HS-5 (cell line): ENCODE measurements at places on chromosomes 5 and 9.

- no peak for DNase-seq
Observed at GRCh38 chr5:78552729-78553342, 95.7 kb downstream of the LHFPL2 start.

GRCh38 chr9:107405511-107405910 is 84.1 kb downstream of the KLF4 start:
- DNase-seq: no peak

- DNase-seq: no peak
Observed at GRCh38 chr9:4420351-4420750, 69.9 kb upstream of the SLC1A1 start.

DNA sequence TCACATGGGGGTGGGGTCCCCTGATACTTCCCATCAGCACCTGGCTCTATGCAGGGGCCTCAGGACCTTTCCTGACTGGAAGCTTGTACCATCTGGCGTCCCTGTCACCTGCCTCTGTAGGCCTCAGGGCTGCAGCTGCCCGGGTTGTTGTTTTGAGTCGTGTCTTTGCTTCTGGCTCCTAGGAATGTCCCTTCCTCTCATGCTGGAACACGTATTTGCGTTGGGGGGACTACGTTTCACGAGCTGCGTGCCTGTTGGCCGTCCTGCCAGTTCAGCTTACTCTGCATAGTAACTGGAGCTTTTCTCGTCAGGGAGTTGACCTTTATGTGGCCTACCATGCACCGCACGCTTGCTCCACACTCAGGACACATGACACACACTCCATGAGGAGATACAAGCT is 54.9 kb upstream of the IRX4 start:
- no peak for DNase-seq

- DNase-seq: no peak
Observed at GRCh38 chr9:113990570-113990907, 87.6 kb downstream of the AMBP start.

GRCh38 chr5:91052977-91053740 is 330.0 kb downstream of the ARRDC3 start:
- no peak for DNase-seq

- DNase-seq: no peak
Observed at GRCh38 chr5:6135977-6136376, 242.4 kb downstream of the MED10 start.

DNA sequence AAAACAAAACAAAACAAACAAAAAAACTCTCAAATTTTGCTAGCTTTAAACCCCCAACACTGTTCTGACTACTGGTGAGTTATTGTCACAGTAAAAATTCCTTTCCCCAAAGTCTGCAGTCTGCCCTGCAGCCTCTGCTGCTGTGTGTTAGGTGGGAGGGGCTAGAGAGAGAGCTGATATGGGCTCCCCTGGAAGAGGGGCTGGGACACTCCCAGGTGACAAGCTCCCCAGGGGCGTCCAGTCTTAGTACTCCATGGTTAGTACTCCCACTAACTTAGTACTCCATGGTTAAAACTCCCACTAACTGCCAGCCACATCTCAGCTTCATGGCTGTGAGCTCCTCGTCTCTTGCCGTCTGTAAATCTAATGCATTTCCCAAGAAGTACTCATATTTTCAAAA is 191.9 kb downstream of the FANCC start:
- DNase-seq: no peak

- DNase-seq: no peak
Observed at GRCh38 chr5:14870337-14871213, 1.0 kb downstream of the ANKH start.
